ENCODE measurements at places on chromosomes 12 and 14.

DNA sequence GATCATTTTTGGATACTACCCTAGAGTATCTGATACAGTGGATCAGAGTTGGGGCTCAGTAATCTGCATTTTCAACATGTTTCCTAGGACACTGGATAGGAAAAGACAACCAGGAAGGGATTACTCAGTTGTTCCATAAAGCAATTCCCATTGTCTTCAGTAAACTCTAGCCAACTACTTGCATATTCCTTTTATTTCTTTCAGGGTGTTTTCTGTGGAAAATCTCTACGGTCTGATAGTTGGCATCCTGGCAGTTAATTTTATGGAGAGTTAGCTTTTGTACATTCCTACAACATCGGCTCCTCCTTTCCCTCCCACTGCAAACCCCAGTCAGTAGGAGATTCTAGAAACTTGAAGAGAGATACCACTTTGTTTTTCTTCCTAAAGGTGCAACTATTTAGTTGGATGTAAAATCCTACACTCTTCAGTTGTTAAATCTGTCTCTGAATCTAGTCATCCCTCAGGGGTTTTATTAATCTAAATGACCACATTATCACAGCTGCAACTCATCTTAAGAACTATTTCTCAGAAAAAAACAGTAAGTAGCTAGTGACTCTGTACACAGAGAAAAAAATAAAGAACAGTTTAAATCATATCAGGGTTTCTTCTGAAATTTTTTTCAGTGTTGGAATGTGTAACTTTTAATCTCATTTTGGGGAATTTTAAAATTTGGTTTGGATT is 103.9 kb downstream of the PDE3A start:
- no peaks in the 10 kb centered on the region for H3K27me3 ChIP-seq
- H3K4me1 ChIP-seq = no peaks in the 10 kb centered on the region
- no peak overlapping the region for H3K4me3 ChIP-seq
- no peak for DNase-seq

GRCh38 chr12:32603858-32604257 is 75.2 kb upstream of the DNM1L start:
- no peaks in the 10 kb centered on the region for H3K4me1 ChIP-seq
- H3K36me3 ChIP-seq = no peaks in the 10 kb centered on the region
- H3K27me3 ChIP-seq = no peaks in the 10 kb centered on the region
- no peak overlapping the region for H3K4me3 ChIP-seq
- H3K27ac ChIP-seq = no peak overlapping the region

DNA sequence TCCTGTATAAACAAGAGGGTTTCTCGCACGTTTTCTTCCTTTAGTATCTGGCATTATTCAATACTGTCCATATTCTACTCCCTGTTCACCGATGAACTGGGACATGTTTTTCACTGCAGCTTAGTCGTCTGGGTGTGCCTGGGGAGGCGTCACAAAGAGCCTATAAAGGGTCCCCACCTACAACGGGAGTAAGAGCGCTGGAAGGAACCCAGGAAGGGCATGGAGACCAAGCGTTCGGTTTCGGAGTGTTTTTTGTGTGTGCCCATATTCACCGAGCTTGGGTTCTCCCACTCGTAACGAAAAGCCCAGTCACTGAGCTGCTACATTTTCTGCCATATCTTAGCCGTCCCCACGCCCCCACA is 592 bp upstream of the USP15 start:
- peak overlapping the region; percentile 100 for H3K27ac ChIP-seq
- DNase-seq = no peak
- H3K4me3 ChIP-seq = peak overlapping the region; percentile 100
- H3K27me3 ChIP-seq = no peaks in the 10 kb centered on the region

- peaks cover 11% of the 10 kb centered on the region for H3K36me3 ChIP-seq
- peaks cover 19% of the 10 kb centered on the region for H3K4me1 ChIP-seq
- H3K27me3 ChIP-seq = peaks cover 27% of the 10 kb centered on the region
- H3K27ac ChIP-seq = no peak overlapping the region
- DNase-seq = no peak
Observed at GRCh38 chr14:35535483-35536112, 1.6 kb downstream of the INSM2 start.

DNA sequence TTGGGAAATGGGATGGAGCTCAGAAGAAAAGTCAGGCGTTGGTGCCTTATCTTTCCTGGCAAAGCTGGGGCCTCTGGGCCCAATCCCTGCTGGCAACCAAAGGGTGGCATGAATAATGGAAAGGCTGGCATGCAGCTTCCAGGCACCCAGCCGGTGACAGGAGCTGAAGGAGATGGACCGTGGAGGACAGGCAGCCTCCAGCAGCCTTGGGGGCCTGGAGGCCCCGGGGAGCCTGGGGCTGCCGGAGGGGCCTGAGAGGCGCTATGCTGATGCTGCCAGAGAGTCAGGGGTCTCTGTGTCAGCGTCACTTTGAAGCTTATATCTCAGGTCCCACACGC is 38.2 kb upstream of the EML1 start:
- no peak overlapping the region for H3K4me3 ChIP-seq
- DNase-seq = no peak
- peaks cover 7% of the 10 kb centered on the region for H3K4me1 ChIP-seq
- H3K27ac ChIP-seq = no peak overlapping the region
- H3K36me3 ChIP-seq = no peaks in the 10 kb centered on the region

- no peaks in the 10 kb centered on the region for H3K27me3 ChIP-seq
- H3K4me3 ChIP-seq = no peak overlapping the region
- no peak for DNase-seq
Observed at GRCh38 chr14:103737432-103738045, 21.9 kb downstream of the ZFYVE21 start.

Data from activated B cell treated with CpG ODN at 0.5 μM for 24 hours (primary cell).